Effector CD8-positive, alpha-beta T cell (primary cell): ENCODE measurements at places on chromosomes 4 and X.

DNA sequence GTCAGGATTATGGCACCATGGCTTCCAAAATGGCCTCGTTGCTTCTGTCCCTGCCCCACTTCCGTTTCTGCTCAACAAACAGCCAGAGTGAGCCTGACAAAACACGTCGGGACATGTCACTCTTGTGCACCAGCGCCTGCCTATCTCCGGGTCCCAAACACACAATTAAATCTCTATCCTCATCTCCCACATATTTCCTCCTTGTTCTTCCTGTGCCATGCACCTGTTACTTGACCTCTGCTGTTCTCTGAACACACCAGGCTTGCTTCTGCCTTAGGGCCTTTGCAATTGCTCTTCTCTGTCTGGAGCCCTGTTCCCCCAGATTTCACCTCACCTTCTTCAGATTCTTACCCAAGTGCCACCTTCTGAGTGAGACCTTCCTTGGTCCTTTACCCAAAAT is 12.7 kb upstream of the CD38 start:
- no peak for DNase-seq

DNA sequence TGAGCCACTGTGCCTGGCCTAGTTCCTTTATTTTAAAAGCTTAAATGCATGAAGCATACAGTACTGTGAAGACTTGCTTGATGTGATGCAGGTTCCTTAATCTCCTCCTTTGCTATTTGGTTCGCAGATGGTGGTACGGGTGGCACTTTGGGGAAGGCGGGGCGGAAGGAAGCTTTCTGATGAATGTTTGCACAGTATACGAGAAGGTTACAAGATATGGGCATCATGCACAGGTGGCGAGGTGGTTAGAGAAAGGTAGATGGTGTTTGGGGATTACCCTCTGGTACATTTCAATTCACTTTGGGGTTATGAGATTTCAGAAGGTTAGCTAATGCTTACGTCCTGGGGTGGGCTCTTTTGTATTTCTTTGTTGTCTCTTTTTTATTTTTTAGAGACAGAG is 17.2 kb downstream of the RHOH start:
- peak; percentile 60 for DNase-seq

- no peak for DNase-seq
Observed at GRCh38 chrX:137852502-137852901, 286.6 kb downstream of the ZIC3 start.

- DNase-seq, result no peak
Observed at GRCh38 chr4:121139533-121140222, 24.4 kb downstream of the TNIP3 start.

- DNase-seq, result no peak
Observed at GRCh38 chrX:15438332-15438731, 54.1 kb upstream of the VEGFD start.

GRCh38 chr4:83267830-83268475 is 16.6 kb downstream of the COQ2 start:
- DNase-seq, result no peak

DNA sequence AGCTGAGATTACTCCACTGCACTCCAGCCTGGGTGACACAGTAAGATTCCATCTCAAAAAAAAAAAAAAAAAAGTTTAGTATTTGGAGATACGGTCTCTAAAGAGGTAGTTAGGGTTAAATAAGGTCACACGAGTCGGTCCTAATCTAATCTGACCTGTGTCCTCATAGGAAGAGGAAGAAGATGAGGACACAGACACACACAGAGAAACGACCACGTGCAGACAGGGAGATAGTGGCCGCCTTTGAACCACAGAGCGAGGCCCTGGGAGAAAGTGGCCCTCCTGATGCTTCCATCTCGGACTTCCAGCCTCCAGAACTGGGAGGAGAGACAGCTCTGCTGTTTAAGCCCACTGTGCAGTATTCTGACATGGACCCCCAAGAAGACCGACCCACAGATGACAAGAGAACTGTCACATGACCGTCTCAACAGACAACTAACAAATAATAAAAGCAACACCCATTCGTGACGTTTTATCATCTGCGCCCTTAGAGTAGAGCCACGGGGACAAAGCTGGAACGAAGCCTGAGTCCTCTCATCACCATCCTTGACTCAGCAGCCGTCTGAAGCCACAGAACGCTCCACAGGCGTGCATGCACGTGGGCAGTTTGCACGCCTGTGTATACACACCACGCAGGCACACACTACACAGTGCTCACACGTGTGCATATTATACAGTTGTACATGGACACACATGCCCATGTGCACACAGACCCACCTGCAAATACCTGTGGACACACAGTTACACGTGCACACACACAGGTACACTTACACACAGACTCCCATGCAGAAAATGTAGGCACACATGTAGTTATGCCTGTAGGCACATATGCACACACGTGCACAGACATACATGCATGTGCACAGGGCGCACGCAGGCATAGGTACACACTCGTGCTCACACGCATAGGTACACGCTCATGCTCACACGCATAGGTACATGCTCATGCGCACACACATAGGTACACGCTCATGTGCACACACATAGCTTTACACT is 51.7 kb downstream of the FAM53A start:
- no peak for DNase-seq

DNA sequence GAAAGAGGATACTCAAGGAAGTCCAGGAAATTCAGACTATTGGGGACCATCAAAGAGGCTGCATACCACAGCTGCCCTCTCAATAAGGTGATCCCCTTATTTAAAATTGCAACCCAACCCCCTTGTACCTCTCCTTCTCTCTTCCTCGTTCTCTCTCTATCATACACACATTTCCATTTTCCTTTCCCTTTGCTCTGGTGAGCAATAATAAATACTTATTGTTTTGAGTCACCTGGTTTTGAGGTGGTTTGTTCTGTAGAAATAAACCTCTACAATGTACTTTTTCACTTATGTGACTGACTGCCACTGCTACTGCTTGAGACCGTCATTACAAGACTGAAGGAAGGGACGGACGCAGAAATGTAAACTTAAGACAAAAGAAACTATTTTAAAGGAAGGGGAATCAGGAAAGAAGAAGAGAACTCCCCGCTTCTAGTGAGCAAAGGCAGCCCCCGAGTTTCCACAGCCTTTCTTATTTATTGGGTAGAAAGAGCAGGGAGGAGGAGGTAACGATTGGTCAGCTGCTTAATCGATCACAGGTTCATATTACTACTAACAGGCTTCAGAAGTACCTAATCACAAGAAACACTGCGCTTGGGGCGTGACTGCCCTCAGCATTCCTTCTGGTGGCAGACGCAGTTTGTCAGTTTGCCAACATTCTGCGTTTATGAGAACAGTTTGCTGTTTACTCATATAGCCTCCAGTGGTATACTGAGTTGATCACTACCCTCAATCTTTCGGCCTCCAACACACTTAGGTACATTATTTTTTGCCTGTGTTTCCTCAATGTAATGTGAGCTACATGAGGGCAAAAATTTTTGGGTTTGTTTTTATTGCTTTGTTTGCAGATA is 16.9 kb upstream of the TMEM165 start:
- DNase-seq, result no peak
